ENCODE measurements at places on chromosomes 3 and 15. TPM values are rescaled to one million over a fixed set of nuclear protein-coding genes. Genes with fewer than 3 reads are reported as not detected.

The ST8SIA2 gene
- total RNA-seq, result 61.8 TPM

The PROS1 gene
- 17.8 TPM for total RNA-seq

The GOLGA8N gene
- 4.6 TPM for total RNA-seq

The NAALADL2 gene
- total RNA-seq, result 20.3 TPM

The MESP1 gene
- total RNA-seq, result 2.5 TPM

The ROBO2 gene
- total RNA-seq, result 411 TPM

The NCEH1 gene
- 13.6 TPM for total RNA-seq

The MESP2 gene
- total RNA-seq, result 0.92 TPM

The IDH2 gene
- total RNA-seq, result 72.4 TPM

The TNNC1 gene
- total RNA-seq, result not detected

The COL6A6 gene
- total RNA-seq, result 1.2 TPM

The CKMT1A gene
- total RNA-seq, result 19.6 TPM

The IL17RD gene
- total RNA-seq, result 27.7 TPM

The GUCA1C gene
- not detected for total RNA-seq

The STAC gene
- total RNA-seq, result 13.8 TPM

The FES gene
- total RNA-seq, result 6.0 TPM

The GLCE gene
- 59.1 TPM for total RNA-seq

The ACKR4 gene
- not detected for total RNA-seq

The SLC9C1 gene
- 0.23 TPM for total RNA-seq

The IL5RA gene
- total RNA-seq, result 11.1 TPM

The CFAP100 gene
- 6.5 TPM for total RNA-seq

The IL12A gene
- total RNA-seq, result 1.4 TPM

The GOLGA6L10 gene
- total RNA-seq, result 2.5 TPM

The FBXW12 gene
- 1.8 TPM for total RNA-seq

The SATB1 gene
- total RNA-seq, result 44.5 TPM

The RTF1 gene
- 58.1 TPM for total RNA-seq

The QTRT2 gene
- 15.0 TPM for total RNA-seq

The LHFPL4 gene
- total RNA-seq, result 55.1 TPM

The UCN2 gene
- total RNA-seq, result not detected

The PRTG gene
- 8.8 TPM for total RNA-seq

The SLC12A6 gene
- total RNA-seq, result 37.1 TPM

The AMIGO3 gene
- total RNA-seq, result 0.92 TPM

The SYNPR gene
- 105 TPM for total RNA-seq

The TRA2B gene
- total RNA-seq, result 156 TPM

The TIMP4 gene
- total RNA-seq, result 11.1 TPM

The ARGFX gene
- total RNA-seq, result not detected

The P2RY1 gene
- 63.9 TPM for total RNA-seq

The TPRG1 gene
- total RNA-seq, result 4.4 TPM

The OR5K3 gene
- not detected for total RNA-seq

The ARNT2 gene
- total RNA-seq, result 73.4 TPM

The EIF2A gene
- 119 TPM for total RNA-seq

The TMEM207 gene
- not detected for total RNA-seq

The SLC28A2 gene
- total RNA-seq, result not detected

The ENTPD3 gene
- 17.8 TPM for total RNA-seq
